ENCODE measurements at places on chromosomes 7 and 10.

GRCh38 chr7:158731761-158732160 is 27.2 kb upstream of the NCAPG2 start:
- DNase-seq = no peak

GRCh38 chr10:77045085-77045484 is 592.5 kb downstream of the KCNMA1 start:
- no peak for DNase-seq

- DNase-seq = no peak
These were observed 202.0 kb downstream of the MAD1L1 start for GRCh38 chr7:2030475-2031450.

GRCh38 chr10:121525251-121526134 is 72.8 kb downstream of the FGFR2 start:
- DNase-seq = no peak

DNA sequence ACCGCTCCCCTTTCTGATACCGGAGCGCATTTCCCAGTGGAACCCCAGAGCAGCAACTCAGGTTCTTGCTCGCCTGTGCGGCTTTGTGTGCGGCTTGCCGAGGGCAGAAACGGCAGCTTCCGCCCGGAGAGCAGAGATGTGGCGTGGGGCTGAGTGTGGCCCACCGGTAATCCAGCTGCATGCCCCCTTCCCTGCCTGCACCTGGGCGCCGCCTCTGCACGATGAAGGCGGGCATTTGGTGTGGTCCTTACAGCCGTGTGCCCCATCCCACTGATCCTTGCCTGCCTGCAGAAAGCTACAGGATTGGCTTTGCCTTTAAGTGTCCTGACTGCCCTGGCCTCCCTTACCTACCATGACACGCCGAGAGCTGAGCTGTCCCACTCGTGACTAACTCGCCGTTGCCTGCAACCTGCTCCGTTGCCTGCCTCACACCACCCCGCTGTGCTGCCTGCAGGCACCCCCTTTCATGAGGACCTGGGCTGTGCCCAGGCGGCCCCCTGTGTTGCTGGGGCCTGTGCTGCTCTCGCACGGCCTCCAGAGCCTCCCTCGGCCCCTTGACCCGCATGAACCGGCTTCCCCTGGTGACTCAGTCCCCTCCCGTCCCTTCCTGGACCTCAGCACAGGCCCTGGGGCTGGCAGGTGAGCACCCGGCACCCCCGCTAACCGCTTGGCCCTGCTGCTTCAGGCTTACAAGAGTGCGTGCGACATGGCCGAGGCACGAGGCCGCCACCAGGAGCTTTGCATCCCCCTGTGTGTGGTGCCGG is 48.0 kb downstream of the PITRM1 start:
- DNase-seq = no peak

- no peak for DNase-seq
These were observed 9.4 kb upstream of the CALML5 start for GRCh38 chr10:5508786-5509185.

Data from SK-MEL-5 (cell line).